KG1 (cell line): ENCODE measurements at places on chromosomes 13 and 19.
A peak's percentile ranks its signal among the peaks of the same experiment; 100 is the strongest.

DNA sequence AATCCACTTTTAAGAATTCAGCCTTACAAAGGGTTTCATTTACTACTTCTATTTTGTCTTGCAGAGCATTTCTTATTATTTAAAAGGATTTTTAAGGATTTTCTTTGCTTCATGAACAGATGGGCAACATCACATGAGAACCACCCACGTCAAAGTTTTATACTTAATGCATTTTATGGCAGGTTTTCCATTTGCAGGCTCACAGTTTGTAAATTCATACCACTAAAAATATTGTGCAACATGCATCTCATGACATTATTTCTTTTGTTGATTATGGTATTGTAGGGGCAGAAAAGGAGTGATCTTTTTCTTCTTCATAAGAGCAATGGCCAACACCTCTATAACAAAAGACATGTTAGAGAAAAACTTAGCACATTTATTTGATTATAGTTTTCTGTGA is 554.0 kb upstream of the SPRY2 start:
- DNase-seq, result no peak

- no peak for DNase-seq
Measured at GRCh38 chr13:36526897-36527296, 94.6 kb downstream of the CCNA1 start.

GRCh38 chr13:73365681-73366080 is 306.9 kb downstream of the KLF5 start:
- DNase-seq, result no peak

GRCh38 chr19:47381653-47382279 is 32.7 kb downstream of the DHX34 start:
- DNase-seq, result no peak

DNA sequence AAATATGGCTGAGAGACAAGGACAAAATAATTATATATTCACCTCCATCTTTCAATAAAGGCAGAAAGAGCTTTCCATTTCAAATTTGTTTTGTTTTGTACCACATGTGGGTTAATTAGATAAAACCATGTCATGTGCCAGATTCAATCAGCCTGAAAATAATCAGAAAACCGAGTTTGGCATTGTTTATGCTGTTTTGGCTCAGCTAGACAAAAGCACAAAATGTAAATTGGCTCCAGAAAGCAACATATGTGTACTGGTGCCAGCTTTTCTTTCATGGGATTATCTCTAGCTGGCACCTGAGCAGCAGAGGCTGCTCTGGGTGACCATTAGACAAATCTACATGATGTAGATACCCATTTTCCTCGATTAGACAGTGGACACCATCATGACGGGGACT is 9.2 kb upstream of the DNAJC15 start:
- no peak for DNase-seq

- DNase-seq, result no peak
Measured at GRCh38 chr19:39409208-39410016, 2.8 kb downstream of the ZFP36 start.

DNA sequence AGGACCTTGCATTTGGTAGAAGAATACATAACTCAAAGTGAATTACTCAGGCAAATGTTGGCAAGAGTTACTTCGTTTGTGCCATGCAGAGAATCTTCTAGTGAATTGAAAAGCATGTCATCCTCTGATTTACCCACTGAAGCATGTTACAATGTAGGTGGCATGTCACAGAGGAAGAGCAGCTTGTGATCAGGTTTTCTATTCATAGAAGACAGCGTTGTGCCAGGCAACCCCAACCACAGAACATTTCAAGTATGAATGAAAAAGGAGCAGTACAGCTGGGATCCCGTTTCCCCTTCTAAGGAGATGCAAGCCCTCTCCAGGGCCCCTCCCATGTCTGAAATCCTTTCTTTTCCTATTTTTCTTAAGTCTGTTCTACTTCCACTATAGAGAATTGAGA is 6.0 kb upstream of the KATNAL1 start:
- no peak for DNase-seq

- no peak for DNase-seq
Measured at GRCh38 chr19:13208672-13209483, 58.7 kb downstream of the IER2 start.

GRCh38 chr19:34145741-34146202 is 26.5 kb upstream of the LSM14A start:
- peak; percentile 22 for DNase-seq
